ENCODE measurements at places on chromosomes 3 and 15.

- no peak for DNase-seq
Observed at GRCh38 chr15:41797201-41797944, 23.1 kb downstream of the MAPKBP1 start.

- DNase-seq: no peak
Observed at GRCh38 chr3:197746801-197747237, 2.9 kb upstream of the FYTTD1 start.

- DNase-seq: peak; percentile 53
Observed at GRCh38 chr15:51267703-51268083, 70.7 kb downstream of the CYP19A1 start.

DNA sequence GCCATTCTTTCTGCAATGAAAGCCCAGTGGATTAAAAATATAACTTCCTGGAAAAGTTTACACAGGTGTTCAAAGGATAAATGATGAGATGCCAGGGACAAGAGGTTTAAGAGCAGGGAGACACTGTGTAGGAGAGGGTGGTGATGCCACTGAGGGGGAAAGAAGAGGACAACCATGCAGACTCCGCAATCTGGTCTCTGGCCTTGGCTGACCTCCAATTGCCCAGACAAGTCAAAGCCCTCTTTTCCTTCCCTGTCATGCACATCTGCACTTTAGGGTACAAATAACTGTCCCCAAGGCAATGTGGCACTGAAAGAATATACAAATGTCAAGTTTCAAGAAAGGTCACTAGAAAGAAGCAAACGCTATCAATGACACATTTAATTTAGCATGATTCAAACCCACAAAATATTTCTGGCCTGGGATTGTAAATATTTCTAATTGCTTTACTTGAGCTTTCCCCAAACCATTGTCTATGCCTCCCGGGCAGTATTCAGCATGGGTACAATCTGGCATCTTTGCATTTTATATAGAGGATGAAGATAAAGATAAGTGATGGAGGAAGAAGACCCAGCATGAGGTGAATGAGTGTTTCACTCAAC, 319.4 kb downstream of the PLCL2 start:
- DNase-seq: no peak

DNA sequence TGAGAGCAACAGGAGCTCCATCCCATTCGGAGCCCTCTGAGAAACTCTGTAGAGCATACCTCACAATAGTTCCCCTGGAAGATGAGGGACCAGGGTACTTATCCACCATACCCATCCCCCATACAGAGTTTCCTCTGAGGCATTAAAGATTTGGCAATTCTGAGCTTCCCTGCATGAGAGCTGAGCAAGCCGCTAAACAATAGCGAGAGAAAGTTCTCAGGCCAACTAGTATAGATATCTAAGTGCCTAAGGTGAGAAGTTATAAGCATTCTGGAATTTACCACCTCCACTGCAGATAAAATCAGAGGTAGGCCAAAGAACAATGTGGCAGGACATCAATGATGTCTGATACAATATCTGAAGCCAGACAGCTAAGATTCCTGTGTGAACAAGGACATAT, 129.1 kb upstream of the MBNL1 start:
- DNase-seq: no peak

DNA sequence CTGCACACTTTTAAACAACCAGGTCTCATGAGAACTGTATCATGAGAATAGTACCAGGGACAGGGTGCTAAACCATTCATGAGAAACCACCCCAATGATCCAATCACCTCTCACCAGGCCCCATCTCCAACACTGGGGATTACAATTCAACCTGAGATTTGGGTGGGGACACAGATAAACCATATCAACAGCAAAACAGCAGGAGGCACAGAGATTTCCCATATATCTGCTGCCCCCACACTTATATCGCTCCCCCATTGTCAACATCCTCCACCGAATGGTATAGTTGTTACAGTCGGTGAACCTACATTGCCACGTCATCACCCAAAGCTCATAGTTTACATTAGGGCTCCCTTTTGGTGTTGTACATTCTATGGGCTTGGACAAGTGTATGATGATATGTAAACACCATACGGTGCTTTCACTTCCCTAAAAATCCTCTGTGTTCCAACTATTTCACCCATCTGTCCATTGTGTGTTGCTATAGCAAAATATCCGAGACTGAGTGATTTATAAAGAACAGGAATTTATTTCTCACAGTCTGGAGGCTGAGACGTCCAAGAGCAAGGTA, 224.8 kb downstream of the FAM43A start:
- DNase-seq: no peak

DNA sequence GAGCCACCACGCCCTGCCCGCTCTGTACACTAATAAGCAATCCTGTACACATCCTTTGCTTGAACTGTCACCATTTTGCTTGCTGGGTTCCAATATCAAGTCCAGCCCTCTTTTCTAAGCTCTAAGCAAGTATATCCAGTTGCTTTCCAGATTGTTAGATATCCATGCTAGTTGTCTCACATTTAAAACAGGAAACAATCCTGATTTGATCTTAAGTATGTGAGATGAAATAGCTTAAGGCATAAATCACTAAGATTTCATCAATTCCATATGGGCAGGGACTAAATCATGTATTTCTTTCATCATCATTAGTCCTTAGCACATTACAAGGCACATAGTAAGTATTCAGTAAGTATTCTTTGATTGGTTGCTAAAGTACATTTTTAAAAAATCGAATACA, 16.2 kb downstream of the ATP11B start:
- no peak for DNase-seq

DNA sequence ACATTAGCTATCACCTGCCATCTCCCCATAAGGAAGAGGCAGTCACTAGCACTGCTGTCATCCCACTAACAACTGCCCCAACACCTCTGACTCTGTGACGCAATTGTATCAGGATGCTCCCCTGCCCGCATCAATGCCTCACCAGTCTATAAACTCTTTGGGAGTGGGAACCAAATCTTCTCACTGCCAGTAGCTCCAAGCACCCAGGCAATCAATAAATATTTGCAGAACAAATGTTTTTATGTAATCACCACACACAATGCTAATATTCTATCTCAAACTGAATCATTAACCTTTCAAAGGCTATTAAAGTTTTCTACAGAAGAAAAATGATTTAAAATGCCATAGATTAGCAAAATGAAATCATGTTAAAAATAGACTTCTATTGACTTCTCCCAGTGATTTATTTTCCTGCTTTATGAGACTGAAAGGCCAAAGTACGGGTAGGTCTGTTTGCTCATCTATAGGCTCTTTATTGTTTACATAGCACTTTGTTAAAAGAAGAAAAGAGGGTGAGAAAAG, 131.3 kb downstream of the PLD1 start:
- no peak for DNase-seq

DNA sequence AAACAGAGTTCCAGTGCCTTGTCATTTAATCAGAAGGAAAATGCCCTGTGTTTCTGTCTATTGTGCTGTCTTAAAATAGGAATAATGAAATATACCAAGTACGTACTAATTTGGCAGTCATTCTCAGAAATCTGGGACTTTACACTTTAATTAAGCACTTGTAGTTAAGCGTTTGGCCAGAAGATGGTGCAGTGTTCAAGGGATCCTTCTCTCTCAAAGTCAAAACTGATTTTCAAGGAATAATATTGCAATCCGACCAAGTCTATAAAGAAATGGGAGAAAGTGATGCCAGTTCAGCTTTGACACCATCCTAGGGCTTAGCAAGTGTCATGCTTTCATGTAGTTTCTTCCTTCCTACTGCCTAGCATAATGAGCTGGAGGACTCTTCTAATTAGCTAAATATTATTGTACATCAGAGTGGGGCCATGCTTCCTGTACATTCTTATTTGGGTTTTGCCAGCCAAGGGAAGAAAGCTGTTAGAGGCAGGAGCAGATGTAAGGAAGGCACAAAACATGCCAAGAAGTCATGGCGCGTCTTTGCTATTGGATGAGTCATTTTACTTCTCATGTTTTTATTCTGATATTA, 64.8 kb downstream of the SAMMSON start:
- DNase-seq: peak; percentile 22

DNA sequence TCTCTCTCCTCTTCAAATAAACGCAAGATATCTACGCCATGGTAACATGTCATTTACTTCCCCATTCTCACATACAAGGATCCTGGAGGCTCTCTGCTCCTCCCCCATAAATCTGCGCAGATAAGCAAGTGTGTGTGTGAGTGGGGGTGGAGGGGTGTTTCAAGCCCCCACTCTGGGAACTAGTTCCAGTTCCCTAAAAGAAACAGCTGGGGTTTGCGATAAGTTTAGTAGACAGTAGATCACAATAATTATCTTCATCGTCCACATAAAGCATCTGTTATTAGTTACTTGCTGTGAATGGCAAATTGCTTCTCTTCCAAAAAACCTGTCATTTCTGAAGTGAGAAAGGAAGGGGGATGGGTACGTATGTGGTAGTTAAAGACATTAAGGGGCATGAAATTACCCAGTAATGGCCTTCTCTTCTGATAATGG, 79.8 kb downstream of the RBPMS2 start:
- DNase-seq: no peak

GRCh38 chr3:183430325-183430957, 2.0 kb upstream of the MCF2L2 start:
- no peak for DNase-seq

DNA sequence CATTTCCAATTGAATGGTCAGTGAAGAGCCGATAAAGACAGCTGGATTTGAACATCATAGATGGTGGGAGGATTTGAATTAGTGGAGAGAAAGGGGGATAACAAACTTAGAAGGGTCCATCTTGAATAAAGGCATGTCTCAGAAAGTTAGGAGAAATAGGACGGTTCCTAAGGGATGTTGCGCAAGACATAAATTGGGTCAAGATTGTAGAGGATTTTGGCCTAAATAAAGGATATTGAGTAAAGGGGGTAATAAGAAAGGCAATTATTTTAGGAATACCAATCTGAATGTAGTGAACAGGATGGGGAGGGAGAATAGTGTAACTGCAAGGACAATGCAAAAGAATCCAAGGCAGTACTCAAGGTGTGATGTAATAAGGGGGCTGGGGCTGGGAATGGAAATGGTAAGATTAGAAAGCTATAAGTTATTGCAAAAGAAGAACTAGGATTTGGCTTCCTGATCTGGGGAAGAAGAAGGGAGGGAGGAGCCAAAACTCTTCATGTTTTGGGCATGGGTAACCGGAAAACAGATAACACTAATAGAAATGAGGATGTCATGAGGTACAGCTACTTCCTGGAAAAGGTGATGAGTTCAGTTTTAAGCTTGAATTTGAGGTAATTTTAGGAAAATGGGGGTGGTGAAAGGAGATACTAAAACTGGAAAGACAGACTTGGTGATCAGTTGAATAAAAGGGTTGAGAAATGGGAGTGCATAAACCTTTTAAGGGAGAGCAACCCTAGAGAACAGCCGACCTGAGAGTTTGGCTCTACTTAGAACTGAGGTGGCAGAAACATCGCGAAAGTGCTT, 17.3 kb upstream of the TRPC1 start:
- DNase-seq: no peak

DNA sequence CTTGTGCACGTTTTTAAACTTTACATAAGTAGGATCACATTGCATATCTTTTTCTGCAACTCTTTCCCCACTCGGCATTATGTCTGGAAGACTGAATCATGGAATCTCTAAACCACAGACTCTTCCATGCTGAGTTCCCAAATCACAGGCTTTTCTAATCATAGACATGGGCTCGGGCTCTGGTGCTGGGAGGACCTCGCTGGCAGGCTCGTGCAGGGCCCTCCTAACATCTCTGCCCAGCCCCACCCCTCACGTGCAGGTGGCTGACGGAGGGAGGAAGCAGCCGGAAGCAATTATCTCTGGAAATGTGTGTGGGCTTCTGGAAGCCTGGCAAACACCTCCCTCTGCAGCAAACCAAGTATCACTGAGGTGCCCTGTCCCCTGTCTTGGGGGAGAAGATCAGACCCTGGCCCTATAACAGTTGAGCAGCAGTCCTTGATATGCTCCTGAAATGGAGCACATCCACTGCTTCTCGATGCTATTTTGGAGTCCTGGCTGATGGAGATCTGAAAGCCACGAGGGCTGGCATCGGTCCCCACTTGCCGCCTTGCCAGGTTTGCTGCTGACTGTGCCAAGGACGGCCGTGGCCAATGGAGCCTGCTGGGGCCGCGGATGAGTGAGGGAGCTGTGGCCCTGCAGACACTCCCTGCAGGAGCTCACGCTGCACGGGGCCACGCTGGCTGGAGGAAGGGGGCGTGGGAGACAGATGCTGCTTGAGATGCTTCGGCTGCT, 4.4 kb upstream of the IQSEC1 start:
- peak; percentile 41 for DNase-seq

- DNase-seq: no peak
Observed at GRCh38 chr3:70308760-70309159, 3.7 kb downstream of the MDFIC2 start.

DNA sequence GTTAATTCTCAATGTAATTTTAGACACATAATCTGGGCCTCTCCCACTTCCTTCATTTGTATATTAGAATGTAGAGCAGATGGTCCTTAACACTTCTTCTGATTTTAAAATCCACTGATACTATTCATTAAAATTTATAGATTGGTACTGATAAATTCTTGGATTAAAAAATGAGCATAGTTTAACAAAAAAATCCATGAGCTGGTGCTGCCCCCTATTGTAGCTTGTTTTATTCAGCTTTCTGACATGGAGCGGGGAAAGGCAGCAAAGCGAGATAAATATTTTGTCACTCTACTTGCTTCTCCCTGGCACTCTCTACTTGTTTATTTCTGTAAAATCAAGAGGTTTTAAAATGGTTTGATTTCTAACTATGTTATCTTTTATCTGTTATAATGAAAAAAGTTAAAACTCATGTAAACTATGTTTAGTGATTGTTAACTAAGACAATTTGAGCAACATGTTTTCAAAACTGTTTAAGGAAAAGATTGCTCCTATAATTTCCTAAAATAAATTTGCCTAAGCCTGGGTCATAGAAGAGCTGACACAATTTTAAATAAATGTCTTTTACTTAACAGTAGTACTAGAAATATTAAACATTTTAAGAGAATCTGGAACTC, 26.5 kb upstream of the PLOD2 start:
- DNase-seq: peak; percentile 9

DNA sequence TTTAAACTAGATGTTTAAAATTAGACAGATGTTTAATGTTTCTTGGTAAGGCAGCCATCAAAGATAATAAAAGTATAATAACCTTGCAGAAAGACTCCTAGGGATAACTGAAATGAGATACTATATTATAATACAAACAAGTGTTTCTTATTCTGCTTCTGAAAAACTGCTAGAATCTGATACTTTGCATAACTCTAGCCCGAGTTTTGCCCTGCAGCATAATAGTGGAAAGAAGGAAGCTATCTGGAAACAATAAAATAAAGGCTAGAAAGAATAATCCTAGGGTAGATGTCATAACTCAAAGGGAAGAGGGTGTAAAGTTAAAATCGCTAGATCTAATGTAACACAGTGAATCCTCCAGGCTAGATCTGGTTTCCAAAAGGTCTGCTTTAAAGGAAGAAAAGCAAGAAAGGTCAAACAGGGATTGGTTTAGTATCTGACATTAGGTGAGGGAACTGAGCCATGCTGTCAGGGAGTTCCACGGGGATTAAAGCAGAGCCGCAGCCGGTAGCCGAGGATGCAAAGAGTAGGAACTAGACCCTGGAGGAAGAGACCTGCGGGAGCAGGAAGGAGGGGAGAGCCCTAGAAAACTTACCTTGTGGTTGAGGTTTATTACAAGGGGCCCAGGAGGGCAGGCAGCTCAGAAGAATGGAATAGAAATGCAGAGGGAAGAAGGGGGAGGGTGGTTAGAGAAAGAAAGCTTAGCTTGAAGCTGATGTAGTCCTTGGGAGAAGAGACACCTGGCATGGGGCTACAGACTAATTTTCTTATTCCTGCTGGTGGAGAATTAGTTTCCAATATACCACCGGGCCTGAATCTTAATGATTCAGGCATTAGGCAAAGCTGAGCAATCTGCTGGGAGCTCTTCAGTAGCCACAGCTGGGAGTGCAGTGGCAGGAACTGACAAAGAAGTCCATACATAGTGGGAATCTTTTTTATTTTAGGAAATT, 46.1 kb upstream of the TUSC7 start:
- no peak for DNase-seq

- peak; percentile 6 for DNase-seq
Observed at GRCh38 chr3:98612996-98613517, 19.6 kb upstream of the CPOX start.

Measured in BE2C (cell line).